Kasumi-1 (cell line): ENCODE measurements at places on chromosomes 1 and 21.

- DNase-seq, result no peak
Measured at GRCh38 chr1:116762781-116763115, 8.5 kb downstream of the CD2 start.

GRCh38 chr21:39670701-39671100 is 58.0 kb downstream of the B3GALT5 start:
- DNase-seq, result no peak

DNA sequence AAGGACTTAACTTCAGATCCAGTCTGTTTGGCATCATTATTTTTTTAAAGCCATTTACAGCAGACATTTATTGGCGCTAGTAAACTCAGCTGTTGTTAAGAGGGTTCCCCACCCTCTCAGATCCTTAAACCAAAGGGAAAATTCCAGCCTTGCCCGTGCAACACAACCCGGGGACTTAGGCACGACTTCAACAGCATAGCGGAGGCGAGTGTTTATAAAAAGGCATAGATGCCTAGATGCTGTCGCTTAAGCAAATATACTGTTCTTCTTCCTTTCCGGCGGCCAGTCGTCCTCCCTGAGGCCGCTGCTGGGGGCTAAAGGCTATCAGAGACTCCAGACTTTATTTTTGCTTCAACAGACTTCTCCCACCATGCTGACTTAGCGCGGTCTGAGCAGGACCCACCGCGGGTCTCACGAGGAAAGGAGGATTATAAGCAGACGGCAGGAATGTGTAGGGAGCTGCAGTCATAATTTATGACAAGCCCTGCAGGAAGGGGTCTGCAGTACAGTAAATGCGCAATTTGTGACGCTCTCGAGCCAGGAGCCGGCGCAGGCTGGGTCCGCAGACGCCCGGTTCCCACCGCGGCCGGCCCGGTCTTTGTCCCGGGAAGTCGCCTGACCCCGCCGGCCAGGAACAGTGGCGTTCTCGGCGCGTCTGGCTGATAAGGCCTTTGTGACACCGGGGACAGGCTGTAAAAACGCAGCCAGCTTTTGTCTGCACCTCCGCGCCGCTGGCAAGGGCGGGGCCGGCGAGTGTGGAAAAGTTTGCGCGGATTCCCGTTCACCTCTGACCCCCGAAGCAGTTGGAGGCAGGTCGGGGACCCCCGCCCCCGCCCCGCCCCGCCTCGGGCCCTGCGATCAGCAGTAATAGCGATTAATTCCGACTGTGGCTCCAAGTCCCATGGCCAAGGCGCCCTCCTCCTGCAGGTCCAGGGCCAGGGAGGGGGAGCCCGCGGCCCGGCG is 61.2 kb upstream of the ARHGEF16 start:
- no peak for DNase-seq

DNA sequence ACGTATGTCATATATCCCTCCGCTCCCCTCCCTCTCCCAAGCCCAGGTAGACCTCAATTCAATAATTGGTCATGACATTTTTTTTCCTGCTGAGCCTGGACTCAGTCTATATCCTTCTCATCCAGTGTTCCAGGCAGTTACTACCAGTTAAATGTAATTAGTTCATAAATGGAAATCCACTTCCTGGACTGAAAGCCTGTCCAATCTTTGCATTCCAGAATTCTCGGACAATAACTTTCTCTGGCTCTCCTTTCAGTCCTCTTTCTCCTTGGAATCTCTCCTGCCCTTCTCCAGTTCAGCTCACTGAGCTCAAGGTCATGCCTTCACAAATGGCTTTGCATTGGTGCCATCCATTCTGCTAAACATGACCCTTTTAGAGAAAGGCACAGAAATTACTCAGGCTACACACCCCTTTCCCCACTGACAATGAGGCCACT is 34.8 kb downstream of the VWA5B1 start:
- DNase-seq, result no peak

DNA sequence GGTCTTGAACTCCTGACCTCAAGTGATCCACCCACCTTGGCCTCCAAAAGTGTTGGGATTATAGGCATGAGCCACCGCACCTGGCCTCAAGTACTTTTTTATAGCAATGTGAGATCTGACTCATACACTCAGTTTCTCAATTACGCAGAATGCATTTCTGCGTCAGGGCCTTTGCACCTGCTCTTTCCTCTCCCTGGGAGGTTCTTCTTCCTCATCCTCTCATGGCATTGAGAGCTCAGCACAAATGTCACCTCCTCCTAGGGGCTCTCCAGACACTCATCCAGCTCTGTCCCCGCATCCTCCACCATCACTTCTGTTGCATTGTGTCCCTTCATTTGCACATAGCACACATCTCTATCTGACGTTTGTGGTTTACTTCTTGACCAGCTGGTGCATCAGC is 418.8 kb downstream of the PTPRU start:
- DNase-seq, result no peak

DNA sequence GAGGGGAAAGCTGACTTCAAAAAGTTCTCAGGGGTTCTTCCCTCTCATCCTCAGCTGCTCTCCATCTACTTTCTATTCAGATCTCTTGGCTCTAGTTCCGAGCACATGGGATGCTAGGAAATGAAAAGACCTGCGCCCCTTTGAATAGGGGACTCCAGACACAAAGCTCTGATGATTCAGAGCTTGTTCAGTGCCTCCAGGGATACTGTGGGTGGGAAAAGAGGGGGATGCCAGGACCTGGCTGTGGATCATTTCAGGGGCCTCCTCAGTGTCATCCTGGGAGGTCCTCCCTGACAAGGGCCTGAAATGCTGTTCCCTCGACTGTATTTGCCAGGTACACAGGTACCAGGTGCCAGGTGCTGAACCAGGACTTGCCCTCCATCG is 943 bp upstream of the KIAA0040 start:
- DNase-seq, result no peak

DNA sequence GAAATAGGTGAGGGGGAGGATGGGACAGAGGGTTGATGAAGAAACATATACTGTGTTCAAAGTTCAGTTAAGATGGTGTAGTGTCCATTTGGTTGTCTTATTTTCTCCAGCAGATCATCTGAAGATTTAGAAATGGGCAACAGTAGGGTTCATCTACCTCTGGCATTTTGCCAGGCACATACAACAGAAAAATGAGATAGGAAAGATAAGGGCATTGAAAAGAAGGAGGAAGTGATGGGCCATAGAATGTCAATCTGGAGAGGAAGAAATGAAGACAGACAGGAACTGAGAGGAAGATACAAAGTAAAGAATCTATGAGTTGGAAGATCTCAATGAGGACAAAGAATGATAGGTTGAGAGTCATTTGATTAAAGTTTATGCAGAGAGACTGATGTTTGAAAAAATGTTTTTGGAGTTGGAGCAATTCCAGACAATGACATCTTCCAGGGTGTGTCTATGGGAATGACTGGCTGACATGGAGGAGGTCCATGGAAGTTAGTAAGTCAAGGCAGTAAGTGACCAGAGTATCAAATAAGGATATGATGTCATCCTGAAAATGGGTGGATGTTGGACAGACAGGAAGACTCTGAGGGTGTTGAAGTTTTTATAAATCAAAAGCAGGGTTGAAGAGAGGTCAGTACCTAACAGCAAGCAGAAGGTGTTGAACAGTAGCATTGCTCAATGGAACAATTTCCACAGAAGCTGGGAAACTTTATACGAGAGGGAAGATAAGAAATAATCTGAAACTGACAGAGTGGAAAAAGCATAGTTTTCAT is 18.7 kb upstream of the CD55 start:
- DNase-seq, result no peak

DNA sequence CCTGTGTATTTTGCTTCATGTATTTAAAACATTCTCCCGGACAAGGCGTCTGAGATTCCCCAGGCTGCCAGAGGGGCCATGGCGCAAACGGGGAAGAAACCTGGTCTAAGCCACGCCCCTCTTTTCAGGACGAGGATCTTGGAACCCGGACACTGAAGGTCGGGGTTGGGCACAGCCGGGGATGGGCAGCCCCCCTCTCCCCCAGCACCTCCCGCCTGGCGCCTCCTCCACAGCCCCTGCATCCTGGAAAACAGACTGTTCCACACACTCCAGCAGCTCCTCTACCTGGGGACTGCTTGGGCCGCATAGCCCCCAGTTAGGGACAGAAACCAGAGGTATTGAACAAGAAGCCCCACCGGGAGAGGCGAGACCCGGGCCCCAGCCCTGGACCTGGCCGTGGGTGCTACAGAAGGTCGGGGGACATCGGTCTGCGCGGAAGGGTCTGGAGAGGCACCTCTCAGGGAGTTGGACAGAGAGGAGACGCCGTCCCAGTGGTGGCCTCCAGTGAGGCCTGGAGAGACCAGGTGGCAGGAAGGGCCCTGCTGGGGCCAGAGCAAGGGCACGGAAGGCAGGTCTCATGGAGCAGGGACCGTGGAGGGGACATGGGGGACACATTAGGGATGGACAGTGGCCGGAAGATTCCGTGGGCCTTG is 5.4 kb downstream of the TP73 start:
- DNase-seq, result no peak

GRCh38 chr1:170354246-170354645 is 177.7 kb upstream of the GORAB start:
- DNase-seq, result no peak

DNA sequence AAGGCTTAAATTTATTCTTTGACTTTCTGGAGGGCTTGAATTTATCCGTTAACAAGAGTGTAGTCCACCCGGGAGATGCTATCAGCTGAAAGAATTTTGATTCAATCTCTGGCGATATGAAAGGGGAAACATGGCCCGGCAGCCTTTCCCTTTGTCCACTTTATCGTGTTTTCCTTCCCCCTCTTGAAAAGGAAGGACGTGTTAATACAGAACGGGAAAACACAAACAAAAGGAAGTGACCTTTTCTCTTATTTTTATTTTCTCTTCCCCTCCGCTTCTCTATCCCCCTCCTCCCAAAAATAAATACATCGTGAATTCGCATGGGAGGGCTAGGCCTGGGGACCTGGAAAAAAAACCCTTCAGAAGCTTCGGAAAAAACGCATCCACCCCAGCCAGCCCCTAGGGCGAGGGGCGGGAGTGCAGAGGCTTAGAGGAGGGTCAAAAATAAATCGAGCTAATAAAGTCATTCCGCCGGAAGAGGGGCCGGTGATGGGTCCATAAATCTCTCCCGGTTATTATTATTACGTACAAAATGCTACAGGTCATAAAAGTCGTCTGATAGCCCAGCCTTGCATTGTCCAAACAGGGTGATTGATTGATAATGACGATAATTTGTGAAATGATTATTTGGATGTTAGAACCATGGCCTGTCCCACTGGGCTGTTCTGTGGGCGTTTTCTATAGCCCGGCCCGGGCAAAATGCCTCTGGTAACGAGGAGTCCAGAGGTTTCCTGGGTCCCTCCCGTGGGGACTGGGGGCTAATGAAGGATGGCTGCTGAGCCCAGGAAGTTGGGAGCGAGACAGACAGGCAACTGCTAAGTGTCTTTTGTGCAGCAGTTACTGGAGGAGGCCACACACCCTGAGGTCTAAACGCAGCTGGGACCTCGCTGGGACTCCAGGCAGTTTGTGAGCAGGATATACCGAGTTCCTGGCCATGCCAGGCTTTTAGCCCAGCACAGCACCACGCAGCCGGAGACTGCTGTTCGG is 179.4 kb downstream of the PRDM16 start:
- DNase-seq, result no peak

- DNase-seq, result no peak
Measured at GRCh38 chr1:237509748-237510147, 381.0 kb downstream of the ZP4 start.

DNA sequence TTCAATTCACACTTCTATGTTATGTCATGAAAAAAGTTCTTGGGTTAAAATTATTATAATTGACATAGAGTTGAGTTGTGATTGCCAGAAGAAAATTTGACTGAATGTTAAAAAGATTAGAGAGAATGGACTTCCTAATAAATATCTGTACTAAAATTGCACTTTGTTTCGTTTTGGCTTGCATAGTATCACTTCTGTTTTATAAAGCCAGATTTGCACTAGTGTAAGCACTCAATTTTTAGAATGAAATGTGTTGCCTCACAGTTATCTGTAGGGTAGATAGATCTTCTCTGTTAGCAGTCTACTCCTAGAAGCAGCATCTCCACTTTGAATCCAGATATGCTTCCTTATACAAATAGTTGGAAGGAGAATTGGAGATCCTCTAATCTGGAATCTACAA is 95.2 kb upstream of the MPC2 start:
- no peak for DNase-seq

GRCh38 chr1:156664046-156664766 is 13.0 kb downstream of the NES start:
- no peak for DNase-seq

- DNase-seq, result peak; percentile 83
Measured at GRCh38 chr1:27979151-27979858, 19.5 kb downstream of the XKR8 start.

DNA sequence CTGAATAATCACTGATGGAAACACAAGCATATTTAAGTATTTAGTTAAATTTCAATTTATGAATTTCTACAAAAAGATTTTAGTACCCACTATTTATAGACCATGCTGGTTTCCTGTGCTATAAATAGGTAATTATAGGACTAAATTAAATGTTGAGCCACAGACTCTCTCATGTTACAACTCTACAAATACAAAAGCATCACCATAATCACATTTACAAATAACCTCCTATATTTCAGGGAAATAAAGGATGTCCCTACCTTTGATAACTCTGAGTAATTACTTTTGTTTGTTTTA is 32.6 kb upstream of the CCDC190 start:
- DNase-seq, result no peak

DNA sequence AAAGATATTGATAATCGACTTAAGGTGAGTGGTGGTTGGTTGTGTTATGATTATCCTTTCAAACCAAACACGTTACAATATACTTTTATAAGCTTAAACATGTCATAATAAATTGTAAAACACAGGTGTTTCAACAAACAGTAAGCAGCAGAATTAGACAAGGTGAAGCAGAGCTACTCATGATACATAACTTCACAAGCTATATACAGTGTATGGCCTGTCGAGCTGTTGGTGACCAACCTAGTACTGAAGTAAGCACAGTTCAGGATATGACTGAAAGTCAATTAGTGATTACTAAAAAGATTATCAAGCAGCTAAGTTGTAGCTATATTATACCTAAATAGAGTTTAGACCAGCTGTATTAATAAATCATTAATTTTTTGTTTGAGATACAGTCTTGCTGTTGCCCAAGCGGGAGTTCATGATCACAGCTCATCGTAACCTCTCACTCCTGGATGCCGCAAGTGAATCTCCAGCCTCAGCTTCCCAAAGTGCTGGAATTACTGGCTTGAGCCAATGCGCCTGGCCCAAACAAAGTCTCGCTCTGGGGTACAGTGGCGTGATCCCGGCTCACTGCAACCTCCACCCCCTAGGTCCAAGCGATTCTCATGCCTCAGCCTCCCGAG is 148.1 kb downstream of the EIF4G3 start:
- DNase-seq, result no peak

DNA sequence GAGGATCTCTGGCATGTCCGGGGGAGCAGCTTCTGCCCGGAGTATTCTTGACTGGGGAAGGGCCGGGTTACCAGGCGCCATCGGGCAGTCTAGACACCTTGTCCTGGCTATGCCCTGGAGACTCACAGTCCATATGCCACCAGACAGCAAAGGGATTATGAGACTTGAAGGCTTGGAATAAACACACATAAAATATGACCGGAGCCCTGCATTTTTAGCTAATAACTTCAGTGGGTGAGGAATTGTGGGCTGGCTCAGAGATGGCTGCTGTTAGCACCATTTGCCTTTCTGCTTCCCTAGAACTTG is 15.5 kb downstream of the NTPCR start:
- no peak for DNase-seq
